ENCODE measurements at places on chromosomes 1 and 21.

DNA sequence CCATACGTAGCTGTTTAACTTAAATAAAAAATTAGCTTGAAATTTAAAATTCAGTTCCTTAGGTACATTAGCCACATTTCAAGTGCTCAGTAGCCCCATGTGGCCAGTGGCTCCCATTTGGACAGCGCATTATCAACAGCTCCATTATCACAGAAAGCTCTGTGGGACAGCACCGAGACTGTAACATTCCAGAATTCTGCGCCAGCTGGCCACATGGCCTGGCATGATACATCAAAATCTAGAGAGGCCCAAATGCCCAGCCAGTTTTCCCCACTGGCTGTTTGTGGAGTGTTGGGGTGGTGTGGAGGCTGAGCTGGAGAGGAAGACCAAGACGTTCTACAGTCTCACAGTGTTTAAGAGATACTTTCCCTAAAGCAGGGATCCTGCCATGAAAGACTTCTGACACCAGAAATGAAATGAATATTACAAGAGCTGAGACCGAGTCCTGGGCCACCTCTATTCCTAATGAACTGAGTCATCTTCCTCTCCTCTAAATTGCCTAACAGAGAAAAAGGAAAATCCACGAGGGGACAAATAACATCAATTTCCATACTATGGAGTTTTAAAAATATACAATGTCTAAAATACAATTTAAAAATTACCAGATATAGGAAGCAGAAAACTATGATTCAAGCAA lies 27.3 kb upstream of the ACTA1 start:
- no peak for DNase-seq

DNA sequence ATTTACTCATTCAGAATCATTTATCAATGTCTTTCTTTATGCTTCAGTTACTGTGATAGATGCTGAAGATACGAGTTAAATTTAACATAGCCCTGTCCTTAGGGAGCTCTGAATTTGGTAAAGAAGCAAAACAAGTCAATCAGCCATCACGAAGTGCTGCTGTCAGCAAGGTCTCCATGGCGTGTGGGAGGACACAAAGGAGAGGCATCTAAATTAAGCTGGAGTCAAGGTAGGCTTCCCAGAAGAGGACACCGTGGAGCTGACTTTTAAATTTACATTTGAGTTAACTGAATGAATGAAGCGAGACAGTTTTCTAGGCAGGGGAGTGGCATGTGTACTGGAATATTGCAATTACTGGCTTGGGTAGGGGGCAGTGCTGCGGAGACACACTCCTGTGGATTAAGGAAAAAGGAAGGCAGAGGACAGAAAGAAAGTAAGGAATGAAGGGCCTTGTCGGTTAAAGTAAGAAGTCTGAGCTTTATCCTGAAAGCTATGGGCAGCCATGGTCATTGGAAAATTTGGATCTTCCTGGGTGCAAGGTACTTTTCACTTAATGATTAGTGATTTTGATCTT lies 41.3 kb upstream of the C1orf87 start:
- no peak for DNase-seq

DNA sequence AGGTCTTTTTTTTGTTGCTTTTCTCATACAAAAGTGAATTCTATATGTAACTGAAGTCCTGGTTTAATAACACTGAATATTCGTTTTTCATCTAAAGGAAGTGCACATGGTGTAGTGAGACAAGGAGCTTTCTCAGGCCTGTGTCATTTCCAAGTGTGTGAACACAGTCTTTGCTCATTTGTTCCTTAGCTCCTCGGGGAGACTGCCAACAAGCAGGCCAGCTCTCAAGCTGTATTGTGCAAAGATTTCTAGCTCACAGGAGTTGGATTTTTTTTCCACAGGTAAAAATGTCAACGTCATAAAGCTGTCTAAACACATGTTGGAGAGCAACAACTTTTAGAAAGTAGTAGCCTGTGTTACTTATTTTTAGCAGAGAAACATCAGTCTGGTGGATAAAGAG lies 87.8 kb upstream of the S1PR1 start:
- no peak for DNase-seq

DNA sequence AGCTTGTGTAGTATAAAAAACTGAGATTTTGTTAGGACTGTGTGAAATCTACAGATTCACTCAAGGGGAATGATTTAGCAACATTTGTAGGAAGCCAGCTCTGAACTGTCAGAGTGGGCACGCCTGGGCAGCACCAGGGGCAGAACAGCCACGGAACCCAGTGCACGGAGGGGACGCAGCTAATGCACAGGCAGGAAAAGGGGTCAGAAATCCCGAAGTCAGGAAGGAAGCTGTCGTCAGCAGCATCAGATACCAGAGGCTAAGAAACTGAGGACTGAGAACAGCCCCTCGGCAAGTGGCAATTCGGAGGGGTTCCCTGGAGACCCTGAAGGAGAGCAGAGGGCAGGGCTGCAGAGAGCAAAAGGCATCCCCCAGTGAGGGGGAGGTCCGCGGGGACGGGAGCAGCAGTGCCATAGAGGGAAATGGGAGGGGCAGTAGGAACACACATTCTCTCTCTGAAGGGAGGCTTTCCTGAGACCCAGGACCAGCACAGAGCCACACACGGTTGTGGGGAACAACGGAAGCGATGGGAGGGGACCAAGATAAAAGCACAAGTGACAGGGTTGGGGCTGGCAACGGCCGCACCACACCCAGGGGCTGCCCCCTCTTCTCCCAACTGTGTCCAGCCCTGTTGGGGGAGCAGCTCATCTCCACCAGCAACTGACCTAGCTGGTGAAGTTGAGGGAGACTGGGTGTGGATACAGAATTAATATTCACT lies 12.7 kb downstream of the UBE2J2 start:
- no peak for DNase-seq

- peak; percentile 78 for DNase-seq
Observed at GRCh38 chr1:8142955-8143629, 117.0 kb upstream of the ERRFI1 start.

- no peak for DNase-seq
Observed at GRCh38 chr1:178727014-178727895, 2.2 kb downstream of the RALGPS2 start.

DNA sequence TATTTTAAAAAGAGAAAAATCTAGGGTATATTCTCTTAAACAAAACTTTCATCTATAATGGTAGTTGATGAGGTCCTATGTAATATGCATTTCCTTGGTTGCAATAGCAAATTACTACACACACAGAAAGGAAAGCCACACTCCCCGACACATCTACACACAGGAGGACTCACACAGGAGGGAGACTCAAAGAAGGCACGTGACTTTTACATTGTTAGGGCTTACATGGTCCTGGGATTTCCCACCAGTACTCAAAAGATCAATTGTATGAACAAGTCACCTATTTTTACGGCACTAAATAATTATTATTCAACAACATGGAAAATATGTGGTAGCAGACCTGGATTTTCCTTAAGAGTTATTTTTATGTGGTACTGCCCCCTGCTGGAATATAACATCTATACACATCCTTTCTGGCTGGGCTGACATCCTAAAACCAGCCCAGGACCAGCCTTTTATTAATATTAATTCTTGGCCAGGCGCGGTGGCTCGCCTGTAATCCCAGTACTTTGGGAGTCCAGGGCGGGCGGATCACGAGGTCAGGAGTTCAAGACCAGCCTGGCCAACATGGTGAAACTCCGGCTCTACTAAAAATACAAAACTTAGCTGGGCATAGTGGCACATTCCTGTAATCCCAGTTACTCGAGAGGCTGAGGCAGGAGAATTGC lies 33.9 kb upstream of the LGALS8 start:
- no peak for DNase-seq

- no peak for DNase-seq
Observed at GRCh38 chr1:116671072-116671760, 3.7 kb upstream of the IGSF3 start.

DNA sequence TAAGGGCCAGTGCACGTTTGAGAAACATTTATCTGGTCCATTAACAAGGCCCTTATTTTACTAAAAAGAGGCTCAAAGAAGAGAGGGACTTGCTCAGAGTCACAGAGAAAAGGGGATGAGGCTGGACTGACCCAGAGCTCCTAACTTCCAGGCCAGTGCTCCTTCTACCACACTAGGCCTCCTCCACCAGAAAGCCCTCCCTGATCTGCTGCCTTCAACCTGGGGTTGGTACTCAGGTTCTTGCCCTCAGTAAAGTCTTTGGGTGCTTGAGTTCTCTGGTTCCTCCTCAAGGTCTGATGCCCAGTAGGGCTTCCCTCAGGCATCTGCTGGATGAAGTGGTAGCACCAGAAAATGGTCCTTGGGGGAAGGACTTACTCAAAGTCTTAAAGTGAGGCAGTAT lies 26.0 kb downstream of the TTC39A start:
- no peak for DNase-seq

GRCh38 chr1:110227774-110228173 lies 17.7 kb downstream of the KCNC4 start:
- DNase-seq, result no peak

DNA sequence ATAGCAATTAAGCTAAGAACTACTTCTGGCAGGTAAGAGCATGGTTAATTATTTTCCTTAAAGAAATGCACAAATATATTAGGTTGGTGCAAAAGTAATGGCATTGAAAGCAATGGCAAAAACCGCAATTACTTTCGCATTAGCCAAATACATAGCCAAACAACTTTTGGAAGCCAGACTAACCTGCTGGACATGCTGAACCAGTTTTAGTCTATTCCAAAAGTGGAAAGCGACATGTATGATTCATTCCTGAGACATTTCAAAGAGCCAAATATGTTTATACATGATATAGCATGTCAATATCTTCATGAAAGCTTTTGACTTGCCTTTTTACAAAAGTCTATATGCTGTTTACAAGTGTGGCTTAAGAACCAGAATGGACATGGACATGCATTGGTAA lies 23.4 kb upstream of the DR1 start:
- no peak for DNase-seq

DNA sequence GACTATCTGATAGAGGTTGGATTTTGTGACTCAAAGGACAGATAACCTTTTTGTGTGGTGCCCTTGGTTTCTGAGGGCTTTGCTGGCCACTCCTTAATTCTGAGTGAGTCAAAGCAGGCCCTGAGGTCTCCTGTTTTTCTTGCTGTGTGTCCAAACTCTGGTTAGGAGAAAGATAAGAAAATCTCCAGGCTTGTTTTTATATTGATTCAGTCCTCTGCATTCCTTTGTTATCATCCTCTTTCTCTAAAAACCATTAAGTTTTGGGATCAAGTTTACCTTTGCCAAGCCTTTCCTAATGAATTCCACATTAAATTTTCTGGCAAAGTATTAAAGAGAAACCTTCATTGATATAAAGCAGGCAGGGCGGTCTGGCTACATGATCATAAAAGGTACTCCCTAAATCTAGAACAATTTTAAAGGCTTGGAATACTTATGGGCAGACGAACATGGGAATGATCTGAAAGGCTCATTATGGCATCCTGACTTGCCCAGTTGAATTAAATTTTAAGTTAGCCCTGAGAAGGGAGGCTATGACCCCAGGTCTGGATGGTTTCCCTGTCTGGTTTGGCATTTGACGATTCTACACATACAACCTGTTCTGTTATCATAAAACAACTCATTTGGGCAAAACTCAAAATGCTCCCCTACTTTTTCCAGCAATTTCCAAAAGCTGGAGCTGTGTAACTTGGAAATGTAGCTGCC lies 20.8 kb downstream of the ZBTB8B start:
- peak; percentile 80 for DNase-seq

DNA sequence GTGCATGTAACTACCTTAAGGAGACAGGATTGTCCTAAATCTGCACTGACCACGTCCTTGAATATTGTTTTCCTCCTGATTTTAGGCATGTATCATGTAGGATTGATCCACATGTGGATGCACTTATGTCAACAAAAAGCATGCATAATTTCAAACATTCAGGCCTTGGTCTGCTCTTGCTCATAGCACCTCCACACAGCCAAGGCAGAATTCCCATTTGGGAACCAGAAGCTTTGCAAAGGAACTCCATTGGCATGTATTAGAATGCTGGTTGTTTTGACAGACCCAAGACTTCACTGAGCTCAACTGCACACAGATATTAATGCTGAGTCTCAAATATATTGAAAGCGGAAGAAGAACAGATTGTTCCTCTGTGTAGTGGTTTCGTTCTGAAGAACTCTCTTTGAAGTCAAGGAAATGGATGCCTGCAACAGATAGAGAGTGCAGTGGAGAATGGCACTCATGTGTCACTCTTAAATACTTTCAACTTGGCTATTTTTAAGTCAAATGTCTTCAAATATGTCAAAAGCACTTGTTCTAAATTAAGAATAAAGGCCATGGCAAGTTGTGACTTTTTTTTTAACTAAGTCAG lies 387.6 kb downstream of the LTN1 start:
- DNase-seq, result no peak

- DNase-seq, result no peak
Observed at GRCh38 chr1:99529002-99529401, 116.9 kb upstream of the PALMD start.

DNA sequence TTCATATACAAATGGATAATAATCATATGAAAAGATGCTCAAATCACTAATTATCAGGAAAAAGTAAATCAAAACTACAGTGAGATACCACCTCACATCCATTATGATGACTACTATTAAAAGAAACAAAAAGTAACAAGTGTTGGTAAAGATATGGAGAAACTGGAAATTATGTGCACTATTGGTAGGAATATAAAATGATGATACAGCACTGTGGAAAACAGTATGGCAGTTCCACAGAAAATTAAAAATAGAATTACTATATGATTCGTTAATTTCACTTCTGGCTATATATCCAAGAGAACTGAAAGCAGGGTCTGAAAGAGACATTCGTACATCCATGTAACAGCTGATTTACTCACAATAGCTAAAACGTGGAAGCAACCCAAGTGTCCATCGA lies 21.1 kb upstream of the ATP1A1 start:
- DNase-seq, result no peak

DNA sequence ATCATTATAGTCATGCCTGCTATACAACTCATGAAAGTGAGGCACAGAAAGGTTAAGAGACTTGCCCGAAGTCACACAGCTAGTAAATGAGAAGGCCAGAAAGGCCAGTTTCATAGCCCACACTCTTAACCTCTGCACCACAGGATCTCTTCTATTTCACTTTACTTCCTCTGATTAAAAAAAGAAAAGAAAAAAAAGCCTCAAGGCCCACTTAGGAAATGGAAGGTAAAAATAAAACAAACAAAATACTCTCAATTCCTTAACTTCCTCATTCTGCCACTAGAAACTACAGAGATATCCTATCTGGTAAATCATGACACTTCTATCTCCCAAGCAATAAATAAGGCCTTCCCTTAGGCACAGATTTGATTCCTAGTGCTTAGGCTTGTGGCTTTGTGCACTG lies 7.6 kb upstream of the ENAH start:
- DNase-seq, result no peak

DNA sequence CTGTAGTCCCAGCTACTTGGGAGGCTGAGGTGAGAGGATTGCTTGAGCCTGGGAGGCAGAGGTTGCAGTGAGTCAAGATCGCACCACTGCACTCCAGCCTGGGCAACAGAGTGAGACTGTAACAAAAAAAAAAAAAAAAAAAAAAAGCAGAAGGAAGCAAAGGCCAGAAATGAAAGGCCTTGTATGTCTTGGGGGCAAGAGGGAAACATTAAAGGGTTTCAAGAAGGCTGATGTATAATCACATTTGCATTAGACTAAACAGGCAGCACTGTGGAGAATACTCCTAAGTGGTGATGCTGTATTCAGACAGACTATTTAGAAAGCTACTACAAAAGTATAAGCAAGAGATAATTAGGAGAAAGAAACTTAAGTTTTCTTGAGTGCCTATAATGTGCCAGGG lies 10.4 kb downstream of the ANP32E start:
- DNase-seq, result no peak

- DNase-seq, result no peak
Observed at GRCh38 chr1:180811886-180812285, 100.8 kb upstream of the KIAA1614 start.

- DNase-seq, result no peak
Observed at GRCh38 chr1:103144681-103145080, 36.4 kb upstream of the COL11A1 start.

- DNase-seq, result no peak
Observed at GRCh38 chr1:26852701-26853100, 10.2 kb upstream of the SFN start.

Measured in NCI-H226 (cell line).